Mesothelial cell of epicardium (in vitro differentiated cells): ENCODE measurements at places on chromosomes 2 and 18. TPM values are rescaled to one million over a fixed set of nuclear protein-coding genes. Genes with fewer than 3 reads are reported as not detected.

DNA sequence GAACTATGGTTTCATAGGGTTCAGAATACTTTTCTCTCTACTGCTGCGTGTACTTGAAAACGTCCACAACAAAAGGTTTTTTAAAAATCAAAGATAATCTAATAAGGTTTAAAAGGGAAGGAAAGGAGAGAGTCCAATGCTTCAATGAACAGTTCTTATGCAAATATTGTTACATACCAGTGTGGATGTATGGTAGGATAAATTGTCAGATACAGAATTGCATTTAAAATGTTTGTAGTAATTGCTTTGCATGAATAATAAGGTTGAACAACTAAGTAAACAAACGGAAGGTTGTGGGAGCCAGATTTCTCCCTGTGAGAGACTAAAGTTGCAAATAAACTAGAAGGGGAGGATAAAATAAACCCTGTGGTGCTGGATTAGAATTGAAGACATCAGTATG lies 53.8 kb upstream of the RBBP8 start:
- DNase-seq = no peak

DNA sequence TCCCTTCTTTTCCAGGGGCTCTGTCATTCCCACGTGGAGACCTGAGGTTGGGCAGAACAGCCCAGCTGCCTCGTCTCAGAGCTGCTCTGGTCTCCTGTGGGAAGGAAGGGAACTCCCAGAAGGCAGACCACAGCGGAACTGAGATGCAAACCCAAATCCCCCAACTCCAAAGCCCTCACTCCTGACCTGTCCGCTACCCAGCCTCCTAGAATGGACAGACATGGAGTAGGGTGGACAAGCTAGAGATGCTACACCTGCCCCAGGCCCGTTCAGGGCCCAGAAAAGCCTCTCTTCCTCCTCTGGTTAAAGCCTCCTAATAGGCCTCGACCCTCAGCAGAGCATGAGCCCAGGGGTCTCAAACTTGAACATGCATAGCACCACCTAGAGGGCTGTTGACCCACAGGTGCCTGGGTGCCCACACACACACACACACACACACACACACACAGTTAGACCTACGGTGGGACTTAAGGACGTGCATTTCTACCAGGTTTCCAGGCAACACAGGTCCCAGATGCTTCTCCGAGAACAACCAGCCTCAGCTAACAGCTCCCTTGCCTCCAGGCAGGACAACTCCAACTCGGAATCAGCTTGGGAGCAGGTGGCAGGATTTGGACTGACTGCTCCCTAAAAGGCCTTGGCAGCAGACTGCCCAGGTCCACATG lies 93.5 kb downstream of the TNS1 start:
- no peak for DNase-seq

DNA sequence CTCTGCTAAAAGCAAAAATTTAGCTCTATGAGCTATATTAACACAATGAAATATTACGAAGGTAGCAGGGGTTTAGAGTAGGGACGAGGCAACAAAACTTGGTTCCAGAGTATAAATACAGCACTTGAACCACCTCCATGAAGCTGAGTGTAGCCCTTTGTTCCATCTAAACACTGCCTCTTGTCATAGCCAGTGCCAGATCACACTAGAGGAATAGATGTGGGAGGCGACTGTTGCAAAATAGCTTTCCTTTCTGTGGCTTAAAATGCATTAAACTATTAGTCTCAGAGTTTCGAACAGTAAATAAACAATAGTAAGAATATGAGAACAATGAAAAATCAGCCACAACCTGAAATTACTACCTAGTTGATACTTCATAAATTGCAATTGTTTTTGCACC lies 29.8 kb downstream of the PIEZO2 start:
- no peak for DNase-seq

DNA sequence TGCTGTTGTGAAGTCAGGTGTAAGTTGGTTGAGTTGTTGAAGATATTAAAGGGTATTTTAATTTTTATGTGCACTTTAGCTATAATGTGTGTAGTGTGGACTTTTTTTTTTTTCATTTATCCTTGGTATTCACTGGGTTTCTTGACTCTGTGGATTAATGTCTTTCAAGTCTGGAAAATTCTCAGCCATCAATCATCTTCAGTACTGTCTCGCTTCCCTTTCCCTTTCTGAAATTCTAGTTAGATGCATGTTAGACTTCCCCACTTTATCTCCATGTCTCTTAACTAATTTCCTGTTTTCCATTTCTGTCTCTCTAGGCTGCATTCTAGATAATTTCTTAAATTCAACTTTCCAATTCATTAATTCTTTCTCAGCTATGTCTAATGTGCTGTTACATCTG lies 247.7 kb upstream of the REV1 start:
- no peak for DNase-seq

The HYCC2 gene
- total RNA-seq = 18.9 to 20.3 TPM (median 19.1 TPM) in 3 replicates
